ENCODE measurements at places on chromosomes 6 and 20. TPM values are rescaled to one million over a fixed set of nuclear protein-coding genes. Genes with fewer than 3 reads are reported as not detected.
A peak's percentile ranks its signal among the peaks of the same experiment; 100 is the strongest.

Gene PNISR
- total RNA-seq: 143 TPM

Gene C6orf58
- total RNA-seq: not detected

Gene MMP24
- not detected for total RNA-seq

Gene PAX1
- not detected for total RNA-seq

Gene GGTLC1
- total RNA-seq: not detected

Gene GPLD1
- total RNA-seq: 0.15 TPM

Gene BEND6
- total RNA-seq: not detected

Gene ELOVL2
- total RNA-seq: not detected

Gene SMOC2
- not detected for total RNA-seq

Gene COL12A1
- not detected for total RNA-seq

Gene MUC21
- not detected for total RNA-seq

Gene SLA2
- total RNA-seq: 92.7 TPM

GRCh38 chr6:27795697-27796494 is 116.3 kb downstream of the OR2B2 start:
- peak; percentile 82 for DNase-seq

- DNase-seq: no peak
Observed at GRCh38 chr6:66993272-66993671, 1286.2 kb upstream of the EYS start.

DNA sequence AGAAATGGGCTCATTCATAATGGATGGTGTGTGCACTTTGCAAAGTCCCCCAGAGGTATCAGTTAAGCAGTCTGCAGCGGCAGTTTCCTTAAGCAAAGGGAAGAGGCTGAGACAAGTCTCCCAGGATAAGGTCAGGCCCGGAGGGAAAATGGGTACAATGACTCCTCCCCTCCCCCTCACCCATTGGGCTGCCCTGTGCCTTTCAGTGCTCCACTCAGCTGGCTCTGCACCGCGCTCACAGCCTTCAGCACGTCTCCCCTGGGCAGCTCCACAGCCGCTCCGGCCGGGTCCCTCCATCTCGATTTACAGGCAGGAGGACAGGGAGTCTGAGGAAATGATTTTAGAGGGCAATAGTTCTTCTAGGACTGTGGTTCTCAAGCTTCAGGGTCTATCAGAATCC is 264.8 kb downstream of the LRFN2 start:
- no peak for DNase-seq

DNA sequence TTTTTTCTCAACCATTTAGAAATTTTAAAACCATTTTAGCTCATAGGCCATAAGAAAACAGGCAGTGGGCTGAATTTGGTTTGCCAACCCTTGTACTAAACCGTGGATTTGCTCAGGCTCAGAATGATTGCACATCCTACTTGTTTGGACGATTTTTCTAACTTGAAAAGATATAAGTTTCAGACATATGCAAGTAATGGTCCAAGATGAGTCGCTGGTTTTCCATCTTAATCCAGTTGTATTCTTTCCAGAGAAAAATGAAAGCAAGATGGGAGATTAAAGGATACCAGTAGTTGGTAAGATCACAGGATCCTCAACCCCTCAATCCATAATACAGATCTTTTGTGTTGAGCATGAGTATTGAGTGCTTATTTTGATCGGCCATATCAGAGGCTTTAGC is 250.9 kb downstream of the TINAG start:
- DNase-seq: no peak

- DNase-seq: no peak
Observed at GRCh38 chr6:163941624-163941976, 527.1 kb downstream of the QKI start.

DNA sequence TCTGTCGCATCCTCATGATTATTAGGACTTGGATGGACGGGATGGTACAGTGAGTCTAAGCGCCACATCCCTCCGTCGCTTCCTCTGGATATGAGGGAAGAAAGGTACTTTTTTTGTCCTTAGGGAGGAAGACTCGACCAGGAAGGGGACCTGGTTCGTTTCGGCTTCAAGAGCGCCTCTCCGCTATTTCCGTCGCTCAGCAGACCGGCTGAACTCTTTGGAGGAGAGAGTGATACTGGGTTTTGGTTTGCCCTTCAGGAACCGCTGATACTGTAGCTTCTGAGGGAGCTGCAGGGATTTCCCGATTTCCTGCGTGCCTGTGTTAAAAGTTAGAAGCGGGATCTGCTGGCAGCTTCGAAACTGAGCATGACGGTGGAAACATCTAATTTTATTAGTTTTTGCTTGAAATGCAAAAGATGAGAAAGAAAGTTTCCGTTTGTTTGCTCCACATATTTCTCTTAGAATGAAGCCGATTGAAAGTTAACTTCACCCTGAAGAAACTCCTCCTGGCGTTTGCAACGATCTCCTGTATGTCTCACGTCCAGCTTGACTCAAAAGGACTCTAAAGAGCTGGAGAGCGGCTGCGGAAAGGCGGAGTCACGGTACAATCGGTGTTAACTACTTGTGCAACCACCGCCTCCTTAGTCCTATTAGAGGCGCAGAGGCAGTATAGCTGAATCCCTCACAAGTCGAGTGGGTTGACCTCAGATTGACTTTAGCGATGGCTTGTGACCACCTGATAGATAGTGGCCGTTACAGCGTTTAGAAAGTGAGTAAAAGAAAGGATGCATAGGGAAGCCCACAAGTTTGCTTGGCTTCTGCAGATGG is 129.4 kb downstream of the TRIM27 start:
- no peak for DNase-seq

- DNase-seq: no peak
Observed at GRCh38 chr6:110341663-110342596, 16.2 kb downstream of the METTL24 start.

DNA sequence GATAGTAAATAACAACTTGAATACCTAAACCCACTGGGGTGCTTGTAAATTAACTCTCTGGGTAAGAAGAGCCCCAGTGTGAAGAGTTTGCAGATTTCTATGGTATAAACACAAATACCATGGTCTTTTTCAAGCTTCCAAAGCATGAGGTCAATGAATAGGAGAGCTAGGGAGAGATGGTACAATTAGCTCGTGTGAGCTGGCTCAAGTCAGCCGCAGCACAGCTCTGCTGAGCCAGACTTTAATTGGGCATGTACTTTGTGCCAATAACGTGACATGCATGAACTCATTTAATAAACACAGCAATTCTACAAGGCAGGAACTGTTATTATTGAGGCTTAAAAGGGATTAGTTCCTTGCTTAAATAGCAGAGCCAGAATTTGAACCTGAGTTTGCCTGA is 684.2 kb downstream of the KIF16B start:
- no peak for DNase-seq

GRCh38 chr20:4170621-4171537 is 155.5 kb upstream of the RNF24 start:
- no peak for DNase-seq

- no peak for DNase-seq
Observed at GRCh38 chr6:30800871-30801270, 56.5 kb upstream of the IER3 start.

DNA sequence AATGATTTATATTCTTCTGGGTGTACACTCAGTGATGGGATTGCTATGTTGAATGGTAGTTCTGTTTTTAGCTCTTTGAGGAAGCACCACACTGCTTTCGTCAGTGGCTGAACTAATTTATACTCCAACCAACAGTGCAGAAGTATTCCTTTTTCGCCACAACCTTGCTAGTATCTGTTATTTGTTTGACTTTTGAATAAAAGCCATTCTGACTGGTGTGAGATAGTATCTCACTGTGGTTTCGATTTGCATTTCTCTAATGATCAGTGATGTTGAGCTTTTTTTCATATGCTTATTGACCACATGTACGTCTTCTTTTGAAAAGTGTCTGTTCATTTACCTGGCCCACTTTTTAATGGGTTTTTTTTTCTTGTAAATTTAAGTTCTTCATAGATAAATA is 583.8 kb upstream of the ARID1B start:
- DNase-seq: no peak

GRCh38 chr6:5636210-5637030 is 370.3 kb downstream of the NRN1 start:
- DNase-seq: no peak

DNA sequence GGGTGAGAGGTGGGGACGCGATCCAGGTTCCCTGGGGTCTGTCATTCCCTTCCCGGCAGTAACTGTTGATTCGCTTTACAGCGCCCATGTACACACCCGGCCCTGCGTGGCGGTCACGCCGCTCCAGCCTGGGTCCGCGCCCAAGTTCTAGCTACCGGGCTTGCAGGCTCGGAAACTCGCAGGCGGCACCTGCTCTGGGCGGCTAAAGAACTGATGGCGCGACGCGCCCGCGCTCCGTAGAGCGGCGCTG is 1.4 kb upstream of the POU3F2 start:
- no peak for DNase-seq

- DNase-seq: no peak
Observed at GRCh38 chr6:149438855-149439254, 38.8 kb downstream of the SUMO4 start.

GRCh38 chr6:81950877-81951276 is 198.4 kb upstream of the TENT5A start:
- DNase-seq: no peak

- no peak for DNase-seq
Observed at GRCh38 chr6:27178860-27179259, 68.6 kb upstream of the PRSS16 start.

- no peak for DNase-seq
Observed at GRCh38 chr6:118280210-118280609, 267.9 kb upstream of the PLN start.

DNA sequence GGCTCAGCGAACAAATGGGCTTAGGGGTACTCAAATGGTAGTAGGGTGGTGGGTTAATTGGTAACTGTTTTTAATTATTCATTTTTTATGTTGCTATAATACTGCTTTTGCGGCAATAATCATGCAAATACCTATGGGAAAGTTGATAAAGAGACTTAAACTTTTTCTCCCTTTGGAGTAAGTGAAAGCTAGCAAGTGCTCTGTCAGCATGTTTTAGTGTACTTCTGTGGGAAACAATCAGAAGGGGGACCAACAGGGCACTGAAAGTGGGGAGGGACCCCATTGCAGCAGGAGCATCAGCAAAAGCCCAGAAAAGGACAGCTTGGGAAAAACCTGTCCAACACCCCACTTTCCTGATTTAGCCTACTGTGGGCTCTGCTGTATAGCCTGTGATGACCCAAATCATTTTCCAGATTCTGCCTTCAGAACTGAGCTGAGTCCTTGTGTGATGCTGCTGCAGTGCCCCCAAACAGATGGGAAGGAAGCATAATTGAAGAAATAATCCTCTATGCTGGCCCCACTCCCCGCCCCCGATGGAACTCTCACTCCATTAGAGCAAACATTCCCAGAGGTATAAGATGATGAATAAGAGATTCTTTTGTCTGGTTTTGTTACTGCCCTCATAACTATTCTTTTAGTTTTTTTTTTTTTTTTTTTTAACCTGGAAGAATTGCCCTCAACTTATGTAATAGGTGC is 322.8 kb downstream of the CD83 start:
- no peak for DNase-seq

- peak; percentile 89 for DNase-seq
Observed at GRCh38 chr6:157323255-157323965, at the start of gene TMEM242. TSS of gene TMEM242 (minus strand) at chr6:157323519. CDS start at chr6:157323499, 20 bp downstream.

DNA sequence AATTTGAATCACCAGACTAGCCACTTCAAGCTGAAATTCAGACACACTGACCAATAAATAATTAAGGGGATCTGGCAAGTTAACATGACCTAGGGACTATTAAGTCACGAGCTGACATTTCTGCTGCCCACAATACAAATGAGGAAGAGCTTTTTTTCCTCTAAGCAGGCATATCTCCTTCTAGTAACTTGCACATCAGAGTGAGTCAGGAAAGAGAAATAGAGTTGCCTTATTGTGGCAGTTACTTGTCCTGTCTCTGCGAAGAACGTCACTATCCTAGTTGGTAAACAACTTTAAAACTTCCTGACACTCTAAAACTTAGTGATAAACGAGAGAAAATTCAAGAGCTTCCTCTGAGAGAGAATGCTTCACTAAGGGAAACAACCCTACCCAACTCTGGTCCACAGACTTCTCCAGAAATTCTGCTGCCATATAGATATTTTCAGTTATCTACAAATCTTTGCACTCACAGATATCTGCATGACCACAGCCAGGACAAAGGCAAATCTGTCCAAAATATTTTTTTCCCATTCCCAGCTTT is 4.2 kb downstream of the PLA2G7 start:
- DNase-seq: no peak

- no peak for DNase-seq
Observed at GRCh38 chr20:58497076-58497641, 18.0 kb downstream of the APCDD1L start.

GRCh38 chr6:107931894-107932293 is 26.1 kb downstream of the SEC63 start:
- no peak for DNase-seq

- no peak for DNase-seq
Observed at GRCh38 chr6:53282234-53282633, 66.5 kb downstream of the ELOVL5 start.
